HCEC 1CT (cell line): ENCODE measurements at places on chromosomes 16 and 17.
A peak's percentile ranks its signal among the peaks of the same experiment; 100 is the strongest.

DNA sequence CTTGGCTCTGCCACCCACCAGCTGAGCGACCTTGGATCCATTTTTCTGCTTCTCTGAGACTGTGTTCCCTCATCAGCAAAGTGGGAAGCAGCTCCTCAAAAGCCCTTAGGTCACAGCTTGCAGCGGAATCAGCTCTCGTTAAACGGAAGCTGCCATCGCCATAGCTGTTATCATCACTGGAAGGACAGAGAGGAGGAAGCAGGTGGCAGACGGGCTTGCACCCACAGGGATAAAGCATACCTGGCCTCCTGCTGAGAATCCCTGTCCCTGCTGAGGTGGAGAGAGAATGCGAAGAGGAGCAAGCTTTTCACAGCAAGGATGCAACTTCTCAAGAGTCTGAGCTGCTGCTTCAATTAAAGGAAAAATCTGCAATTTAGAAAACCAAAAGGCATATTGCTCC is 106.6 kb downstream of the CLEC16A start:
- DNase-seq = no peak

DNA sequence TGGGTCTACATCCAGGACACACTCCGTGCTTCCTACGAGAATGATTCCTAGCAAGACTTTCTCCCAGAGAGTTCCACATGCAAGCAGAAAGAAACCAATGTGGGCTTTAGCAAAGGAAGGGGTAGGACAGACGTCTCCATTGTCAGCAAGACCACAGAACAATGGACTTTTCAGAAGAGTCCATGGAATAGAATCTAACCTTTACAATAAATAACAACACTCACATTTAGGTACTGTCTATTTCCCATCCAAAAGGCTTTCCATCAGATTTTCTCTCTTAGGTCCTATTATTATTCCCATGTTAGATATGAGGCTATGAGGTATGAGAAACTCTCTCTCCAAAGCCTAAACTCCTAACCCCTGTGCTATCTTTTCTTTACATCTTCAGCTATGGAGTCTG is 360.9 kb downstream of the GRIN2A start:
- DNase-seq = no peak

DNA sequence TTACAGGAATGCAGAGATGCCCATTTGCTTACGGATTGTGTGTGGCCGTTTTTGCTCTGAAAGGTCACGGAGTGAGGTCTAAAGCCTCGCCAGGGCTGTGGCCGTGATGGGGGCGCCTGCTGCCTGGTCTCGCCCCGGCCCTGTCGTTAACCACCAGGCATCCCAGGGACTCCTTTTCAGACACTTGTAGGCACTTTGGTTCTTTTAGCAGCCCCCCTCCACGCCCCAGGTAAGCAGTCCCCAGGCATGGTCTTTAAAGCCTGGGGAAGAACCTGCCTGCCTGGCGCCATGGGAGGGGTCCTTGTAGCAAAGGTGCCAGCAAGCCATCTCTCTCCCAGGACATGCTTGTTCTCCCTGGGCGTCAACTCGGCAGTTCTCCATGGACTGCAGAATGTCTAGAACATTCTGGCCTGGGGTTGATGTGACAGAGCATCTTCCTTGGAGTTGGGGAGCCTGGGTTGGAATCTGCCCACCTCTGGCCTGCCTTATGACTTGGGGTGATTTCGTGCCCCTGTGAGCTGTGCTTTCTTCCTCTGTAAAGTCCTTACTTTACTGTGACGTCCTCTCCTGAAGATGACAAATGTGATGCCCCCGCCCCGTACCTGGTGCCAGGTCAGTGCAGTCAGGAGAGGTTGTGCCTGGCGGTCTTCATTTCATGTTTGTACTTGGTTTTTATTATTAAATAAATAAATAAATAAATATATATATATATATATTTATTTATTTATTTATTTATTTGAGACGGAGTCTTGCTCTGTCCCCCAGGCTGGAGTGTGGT is 5.4 kb downstream of the KCTD5 start:
- no peak for DNase-seq

DNA sequence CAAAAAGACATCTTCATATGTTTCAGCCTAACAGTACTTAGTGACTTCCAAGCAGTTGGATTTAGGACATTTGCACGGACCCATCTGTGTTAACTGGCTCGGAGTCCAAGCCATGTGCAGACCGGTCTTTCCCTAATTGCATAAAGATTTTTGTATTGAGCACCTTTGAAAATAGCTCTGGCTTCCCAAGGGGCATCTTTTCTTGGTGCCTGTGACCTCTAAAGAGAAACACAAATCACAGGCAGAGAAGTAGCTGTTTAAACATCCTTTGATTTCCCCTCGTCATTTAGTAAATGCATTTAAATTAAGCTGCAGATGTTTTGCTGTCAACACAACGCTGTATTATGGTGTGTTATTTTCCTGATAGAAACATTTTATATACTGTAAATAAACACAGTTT is 288.2 kb upstream of the SALL1 start:
- DNase-seq = no peak

DNA sequence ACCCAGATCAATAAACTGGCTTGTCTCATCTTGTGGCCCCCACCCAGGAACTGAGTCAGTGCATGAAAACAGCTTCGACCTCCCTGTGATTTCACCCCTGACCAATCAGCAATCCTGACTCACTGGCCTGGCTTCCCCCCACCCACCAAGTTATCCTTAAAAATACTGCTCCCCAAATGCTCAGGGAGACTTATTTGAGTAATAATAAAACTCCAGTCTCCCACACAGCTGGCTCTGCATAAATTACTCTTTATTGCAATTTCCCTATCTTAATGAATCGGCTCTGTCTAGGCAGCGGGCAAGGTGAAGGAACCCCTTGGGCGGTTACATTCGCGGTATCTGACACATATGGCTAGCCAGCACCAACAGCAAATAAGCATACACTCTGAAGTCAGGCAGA is 9.8 kb upstream of the RABEP1 start:
- no peak for DNase-seq

GRCh38 chr17:9707948-9708347 is 62.6 kb downstream of the USP43 start:
- DNase-seq = no peak

DNA sequence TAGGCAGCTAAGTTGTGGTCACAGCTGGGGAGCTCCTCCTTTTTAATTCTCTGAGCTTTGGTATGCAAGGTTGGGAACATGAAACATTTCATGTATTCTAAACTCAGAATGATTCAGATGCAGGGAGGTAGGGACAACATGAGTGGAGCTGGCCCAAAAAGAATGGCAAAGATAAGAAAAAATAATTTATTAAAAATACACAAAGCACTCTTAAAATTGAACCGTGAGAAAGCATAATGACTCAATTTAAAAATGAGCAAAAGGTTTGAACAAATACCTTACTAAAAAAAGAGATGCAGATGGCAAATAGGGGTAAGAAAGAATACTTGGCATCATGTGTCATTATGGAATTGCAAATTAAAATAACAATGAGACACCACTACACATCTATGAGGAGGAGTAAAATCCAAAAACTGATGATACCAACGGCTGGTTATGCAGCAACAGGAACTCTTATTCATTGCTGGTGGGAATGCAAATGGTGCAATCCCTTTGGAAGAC is 175.6 kb upstream of the IRX3 start:
- DNase-seq = no peak

GRCh38 chr16:15759070-15759469 is 97.8 kb downstream of the MYH11 start:
- no peak for DNase-seq

DNA sequence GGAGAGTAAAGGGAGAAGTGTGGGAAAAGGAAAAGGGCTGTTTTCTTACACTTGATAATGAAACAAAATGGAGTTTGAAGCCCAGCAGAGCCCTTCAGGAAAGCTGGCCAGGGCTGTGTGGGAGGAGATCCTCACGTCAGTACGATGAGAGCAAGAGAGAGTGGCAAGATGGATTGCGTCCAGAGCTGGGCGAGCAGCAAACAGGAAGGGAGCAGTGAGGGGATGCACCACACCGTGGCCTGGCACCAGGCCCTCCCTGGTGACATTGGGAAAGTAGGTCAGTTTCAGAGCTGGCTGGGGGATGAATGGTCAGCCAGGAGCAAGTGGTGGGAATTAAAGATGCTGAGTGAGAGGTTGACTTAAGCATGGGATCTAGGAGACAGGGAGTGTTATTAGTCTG is 273.6 kb downstream of the GRIN2A start:
- DNase-seq = no peak

DNA sequence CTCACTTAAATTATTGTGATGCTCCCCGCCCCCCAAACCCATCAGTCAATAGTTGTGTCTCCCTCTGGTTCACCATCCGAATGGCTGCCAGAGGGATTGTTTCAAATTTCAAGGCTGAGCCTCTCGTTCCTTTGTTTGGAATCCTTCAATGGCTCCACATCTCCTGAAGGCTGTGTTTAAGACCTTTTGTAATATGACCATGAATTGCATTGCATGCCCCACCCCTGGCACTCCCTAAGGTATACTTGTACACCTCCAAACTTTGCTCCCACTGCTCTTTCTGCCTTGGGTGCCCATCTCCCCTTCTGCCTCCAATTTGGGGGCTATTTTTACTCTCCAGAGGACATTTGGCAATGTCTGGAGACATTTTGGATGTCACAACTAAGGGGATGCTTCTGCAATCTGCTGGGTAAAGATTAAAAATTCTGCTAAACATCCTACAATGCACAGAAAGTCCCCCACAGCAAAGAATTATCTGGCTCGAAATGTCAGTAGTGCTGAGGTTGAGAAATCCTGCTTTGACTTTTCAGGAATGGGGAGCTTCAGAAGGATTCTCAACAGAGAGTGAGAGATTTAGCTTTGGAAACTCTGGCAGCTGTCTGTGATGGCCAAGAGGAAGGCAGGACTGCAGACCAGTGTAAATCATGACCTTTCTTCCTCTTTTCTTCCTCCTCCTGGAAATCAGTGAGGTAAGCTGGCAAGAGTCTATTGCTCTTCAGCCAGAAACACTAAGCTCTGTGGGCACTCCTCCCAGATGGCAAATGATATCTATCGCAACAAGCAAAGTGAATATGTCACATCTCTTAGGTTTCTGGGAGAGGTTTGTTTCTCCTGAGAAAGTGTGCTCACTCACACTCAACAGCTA is 8.7 kb upstream of the IL4R start:
- no peak for DNase-seq

DNA sequence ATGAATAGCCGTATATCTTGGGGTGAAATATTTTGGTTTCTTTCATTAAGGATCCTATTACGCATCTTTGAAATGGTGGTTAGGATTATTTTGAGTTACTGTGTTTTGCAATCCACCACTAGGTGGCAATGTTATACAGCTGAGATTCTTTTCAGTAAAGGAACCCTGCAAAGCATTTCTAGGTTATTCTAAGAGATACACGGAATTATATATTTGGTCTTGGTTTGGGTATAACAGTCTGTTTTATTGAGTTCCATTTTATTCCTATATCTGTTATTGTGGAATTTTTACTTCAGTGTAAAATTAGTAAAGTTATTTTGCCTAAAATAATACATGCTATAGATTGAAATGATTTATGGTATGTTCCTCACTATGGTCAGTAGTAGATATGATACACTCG is 62.9 kb upstream of the CPHXL start:
- DNase-seq = peak; percentile 40

GRCh38 chr16:78113258-78113657 is 13.8 kb downstream of the WWOX start:
- DNase-seq = no peak

DNA sequence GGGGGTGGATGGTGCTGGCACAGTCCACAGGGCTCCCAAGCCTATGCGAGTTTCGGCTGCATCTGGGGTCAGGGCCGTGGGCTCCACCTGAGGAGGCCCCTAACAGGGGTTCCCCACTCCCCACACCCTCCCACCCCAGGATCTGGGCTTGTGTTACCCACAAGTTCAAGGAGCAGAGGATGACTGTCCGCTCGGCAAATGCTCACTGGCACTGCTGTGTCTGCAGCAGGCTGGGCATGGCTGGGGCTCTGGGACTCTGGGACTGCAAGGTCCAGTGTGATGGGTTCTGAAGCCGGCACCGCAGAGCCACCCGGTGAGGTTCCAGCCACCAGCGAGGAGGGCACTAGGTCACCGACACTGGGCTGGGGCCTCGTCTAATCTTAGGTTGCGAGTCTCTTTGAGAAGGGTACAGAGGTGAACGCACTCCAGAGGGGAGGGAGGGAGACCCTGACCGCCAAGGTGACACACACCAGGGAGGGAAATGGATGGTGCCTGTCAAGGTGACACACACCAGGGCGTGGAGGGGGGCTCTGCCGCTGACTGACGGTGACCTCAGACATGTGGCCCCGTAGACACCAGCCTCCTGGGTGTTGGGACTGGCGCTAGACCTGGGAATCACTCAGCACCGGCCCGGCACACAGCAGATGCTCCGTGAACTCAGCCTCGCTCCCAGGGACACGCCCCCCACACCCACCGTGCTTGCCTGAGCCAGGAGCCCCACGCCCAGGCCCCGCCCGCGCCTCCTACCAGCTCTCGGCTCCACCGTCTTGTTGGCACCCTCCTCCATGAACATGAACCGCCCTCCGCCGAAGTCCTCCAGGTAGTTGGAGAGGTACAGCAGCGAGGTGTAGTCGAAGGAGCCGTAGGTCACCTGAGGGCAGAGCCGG is 20.5 kb upstream of the HEXD start:
- no peak for DNase-seq

DNA sequence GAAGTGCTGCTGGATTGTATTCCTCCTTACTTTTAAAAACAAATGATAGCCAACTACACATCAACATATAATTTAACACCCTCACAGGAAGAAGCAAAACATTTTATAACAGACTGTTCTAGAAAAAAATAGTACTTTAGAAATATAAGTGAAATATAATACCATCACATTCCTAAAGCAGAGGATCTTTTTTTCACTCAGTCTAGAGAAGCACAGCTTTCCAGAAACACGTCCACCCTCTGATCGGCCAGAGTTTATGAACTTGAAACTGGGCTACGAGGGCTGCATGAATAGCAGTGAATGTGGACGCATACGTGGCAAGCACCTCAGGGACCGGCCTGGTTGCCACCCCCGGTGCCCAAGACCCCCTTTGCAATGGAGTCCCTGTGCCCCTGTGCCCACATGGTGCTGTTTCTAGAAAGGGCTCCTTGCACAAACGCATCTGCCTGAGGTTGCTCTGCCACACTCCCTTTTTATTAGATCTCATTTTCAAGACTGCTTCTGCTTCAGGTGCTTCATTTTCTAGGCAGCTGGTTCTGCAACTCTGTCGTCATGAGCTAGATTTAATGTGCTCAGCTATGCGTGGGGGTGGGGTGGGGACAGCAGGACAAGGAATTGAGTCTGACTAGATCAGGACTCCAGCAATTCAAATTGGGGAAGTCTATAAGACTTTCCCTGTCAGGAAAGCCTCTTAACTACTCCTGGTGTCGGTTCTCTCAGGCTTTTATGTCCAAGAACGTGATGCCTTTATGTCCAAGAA is 29.1 kb upstream of the ERN1 start:
- DNase-seq = no peak

GRCh38 chr17:21361020-21361809 is 14.9 kb upstream of the KCNJ12 start:
- no peak for DNase-seq
